ENCODE measurements at places on chromosomes 12 and 14.

- no peak for DNase-seq
These were observed 11.7 kb upstream of the RAB3IP start for GRCh38 chr12:69726922-69727321.

GRCh38 chr12:68560851-68561422 is 49.8 kb upstream of the RAP1B start:
- DNase-seq, result no peak

DNA sequence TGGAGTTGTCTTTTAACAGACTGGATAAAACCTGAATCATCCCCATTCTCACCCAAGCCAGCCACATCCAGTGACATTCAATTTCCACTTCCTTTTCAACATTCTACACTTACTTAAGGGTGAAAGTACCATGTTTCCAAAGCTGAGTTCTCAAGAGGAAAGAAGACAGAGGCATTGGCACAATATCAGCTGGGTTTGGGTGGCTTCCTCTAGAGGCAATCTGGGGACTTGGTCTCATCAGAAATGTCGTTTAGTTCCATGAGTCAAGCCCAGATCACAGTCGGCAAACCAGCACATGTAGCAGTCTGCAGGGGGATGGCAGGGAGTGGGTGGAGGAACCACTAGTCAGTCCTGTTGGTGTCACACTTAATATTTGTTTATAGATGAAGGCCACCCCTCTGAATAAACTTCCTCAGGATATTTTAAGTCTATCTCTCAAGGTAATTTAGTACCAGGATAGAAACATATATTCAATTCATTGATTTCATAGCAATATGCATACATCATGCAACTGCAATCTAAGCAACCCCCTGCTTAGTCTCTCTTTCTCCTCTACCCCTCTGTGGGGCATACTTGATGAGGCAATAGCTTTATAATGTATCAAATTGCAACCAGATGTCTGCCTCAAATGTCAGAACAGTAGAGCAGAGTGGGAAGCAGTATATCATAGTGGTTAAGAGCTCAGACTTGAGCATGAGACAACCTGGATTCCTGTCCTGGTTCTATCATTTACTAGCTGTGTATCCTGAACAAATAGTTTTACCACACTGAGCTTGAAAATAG is 3.0 kb downstream of the SRRM4 start:
- DNase-seq, result no peak

DNA sequence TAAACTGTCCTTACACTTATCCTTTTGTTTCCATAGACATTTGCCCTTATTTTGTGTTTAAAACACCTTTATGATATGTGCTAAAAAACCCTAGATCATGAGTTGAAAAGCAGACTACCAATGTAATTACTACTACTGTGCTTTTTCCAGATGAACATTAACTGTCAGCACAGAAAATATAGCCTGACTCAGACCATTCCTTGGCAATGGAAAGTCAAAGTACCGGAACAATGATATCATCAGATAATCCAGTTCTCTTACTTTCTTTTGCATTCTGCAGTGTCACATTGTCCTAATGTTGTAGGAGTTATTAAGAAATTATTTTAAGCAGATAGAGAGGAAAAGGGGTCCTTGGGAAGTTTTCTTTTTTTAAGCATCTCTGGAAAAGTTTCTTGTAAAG is 1189.0 kb upstream of the FLRT2 start:
- DNase-seq, result no peak

DNA sequence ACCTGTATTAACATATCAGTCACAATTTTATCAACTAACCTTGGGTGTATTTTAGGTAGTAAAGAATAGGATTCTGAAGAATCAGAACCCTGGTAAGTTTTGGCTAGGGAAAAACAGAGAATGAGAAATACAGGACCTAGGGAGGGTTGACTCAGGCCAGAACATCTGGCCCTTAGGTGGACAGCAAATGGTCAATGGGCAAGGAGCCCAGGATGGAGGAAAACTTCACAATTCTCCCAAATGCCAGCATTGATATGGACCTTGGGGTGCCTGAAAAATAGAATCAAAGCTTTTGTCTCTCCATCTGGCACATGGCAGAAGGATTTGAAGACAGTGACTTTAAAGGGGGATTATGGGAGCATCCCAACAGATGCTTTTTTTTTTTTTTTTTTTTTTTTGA is 32.7 kb upstream of the PRPF39 start:
- DNase-seq, result no peak

- DNase-seq, result no peak
These were observed 53.3 kb downstream of the MAP4K5 start for GRCh38 chr14:50479041-50479440.

DNA sequence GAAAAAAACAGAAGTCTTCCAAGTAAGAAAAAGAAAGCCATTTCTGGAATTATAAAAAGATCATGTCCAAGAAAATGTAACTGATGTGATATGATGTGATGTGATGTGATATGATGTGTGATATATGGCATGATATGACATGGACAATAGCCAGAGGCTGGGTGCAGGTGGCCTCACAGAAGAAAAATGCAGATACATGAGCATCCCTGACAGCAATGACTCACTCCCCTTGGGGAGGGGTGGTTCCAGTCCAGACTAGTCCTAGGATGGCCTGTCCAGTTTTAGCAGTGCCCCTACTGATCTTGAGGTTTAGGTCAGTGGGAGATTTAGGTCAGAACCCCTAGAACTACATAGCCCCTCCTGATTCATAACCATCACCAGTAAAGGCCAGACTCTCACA is 3.5 kb upstream of the RHOJ start:
- DNase-seq, result no peak

GRCh38 chr12:94202245-94203180 is 54.1 kb downstream of the PLXNC1 start:
- DNase-seq, result no peak

- no peak for DNase-seq
These were observed 16.4 kb upstream of the ARID4A start for GRCh38 chr14:58281969-58282368.

GRCh38 chr12:105921872-105922669 is 216.7 kb downstream of the NUAK1 start:
- DNase-seq, result no peak

DNA sequence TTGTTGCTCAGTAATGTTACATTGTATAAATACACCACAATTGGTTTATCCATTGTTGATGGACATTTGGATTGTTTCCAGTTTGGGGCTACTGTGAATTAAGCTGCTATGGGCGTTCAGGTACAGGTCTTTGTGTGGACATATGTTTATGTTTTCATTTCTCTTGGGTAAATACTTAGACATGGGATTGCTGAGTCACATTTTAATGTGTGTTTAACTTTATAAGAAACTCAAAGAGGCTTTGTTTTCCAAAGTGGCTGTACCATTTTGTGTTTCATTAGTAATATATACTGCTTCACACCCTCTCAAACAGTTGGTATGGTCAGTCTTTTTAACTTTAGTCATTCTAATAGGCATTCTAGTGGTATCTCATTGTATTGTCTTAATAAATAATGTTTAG is 225.0 kb downstream of the SPTSSA start:
- no peak for DNase-seq

- no peak for DNase-seq
These were observed 68.9 kb downstream of the EML1 start for GRCh38 chr14:99862136-99862535.

DNA sequence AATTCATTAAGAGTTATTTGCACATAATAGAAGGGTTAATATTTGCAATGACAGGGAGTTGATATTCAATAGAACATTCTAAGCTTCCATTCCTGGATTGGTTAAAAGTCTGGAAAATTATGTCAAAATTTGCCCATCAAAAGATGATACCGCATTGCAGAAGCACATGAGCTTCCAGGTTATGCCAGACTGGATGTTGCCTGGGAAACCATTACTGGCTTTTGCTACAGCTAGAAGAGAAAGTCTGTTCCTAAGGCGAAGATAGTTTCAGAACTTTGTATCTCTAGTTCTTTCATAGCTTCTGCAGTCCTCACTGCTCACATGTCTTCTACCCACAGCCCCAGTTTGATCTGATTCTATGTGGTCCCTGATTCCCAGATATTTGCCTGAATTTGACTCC is 122.4 kb upstream of the AMIGO2 start:
- DNase-seq, result no peak

DNA sequence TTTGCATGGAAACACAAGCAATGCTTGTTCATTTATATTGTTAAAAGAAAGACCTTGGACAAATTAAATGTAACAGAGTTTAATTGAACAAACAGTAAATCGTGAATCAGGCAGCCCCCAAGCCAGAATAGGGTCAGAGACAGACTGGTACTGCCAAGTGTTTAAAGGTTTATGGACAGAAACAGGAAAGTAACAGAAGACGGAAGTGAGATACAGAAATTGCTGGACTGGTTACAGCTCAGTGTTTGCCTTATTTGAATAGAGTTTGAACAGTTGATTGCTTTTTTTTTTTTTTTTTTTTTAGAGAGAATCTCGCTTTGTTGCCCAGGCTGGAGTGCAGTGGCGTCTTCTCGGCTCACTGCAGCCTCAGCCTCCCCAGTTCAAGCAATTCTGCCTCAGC is 50.3 kb downstream of the DAO start:
- no peak for DNase-seq

- no peak for DNase-seq
These were observed 508.1 kb downstream of the PCNX1 start for GRCh38 chr14:71415404-71415690.

- DNase-seq, result peak; percentile 10
These were observed 2.6 kb upstream of the HAL start for GRCh38 chr12:95998611-95999286.

GRCh38 chr14:59739794-59740193 is 130.8 kb downstream of the RTN1 start:
- DNase-seq, result no peak

DNA sequence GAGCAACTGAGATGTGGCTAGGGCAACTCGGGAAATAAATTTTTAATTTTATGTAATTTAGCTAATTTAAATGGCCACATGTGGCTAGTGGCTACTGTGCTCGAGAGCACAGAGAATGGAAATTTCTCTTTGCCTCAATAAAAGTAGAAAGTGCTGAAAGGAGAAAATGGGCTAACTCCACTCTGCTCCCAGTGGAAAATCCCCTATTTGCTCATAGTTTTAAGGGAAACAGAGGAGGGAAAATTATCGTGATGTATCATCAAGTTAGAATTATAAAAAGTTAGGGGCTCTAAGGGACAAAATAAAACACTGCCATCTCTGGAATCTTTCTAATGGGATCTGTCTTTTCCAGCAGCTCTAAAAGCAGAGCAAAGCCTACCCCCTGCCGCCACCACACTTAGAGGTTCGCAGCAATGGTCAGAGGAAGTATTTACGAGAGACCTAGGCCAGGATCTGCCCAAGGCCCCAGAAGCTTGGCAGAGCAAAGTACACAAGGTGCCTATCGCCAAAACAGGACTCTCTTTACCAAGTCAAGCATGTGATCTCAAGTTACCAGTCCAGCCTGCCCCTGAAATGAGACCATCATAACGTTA is 220.7 kb downstream of the PPM1H start:
- no peak for DNase-seq

DNA sequence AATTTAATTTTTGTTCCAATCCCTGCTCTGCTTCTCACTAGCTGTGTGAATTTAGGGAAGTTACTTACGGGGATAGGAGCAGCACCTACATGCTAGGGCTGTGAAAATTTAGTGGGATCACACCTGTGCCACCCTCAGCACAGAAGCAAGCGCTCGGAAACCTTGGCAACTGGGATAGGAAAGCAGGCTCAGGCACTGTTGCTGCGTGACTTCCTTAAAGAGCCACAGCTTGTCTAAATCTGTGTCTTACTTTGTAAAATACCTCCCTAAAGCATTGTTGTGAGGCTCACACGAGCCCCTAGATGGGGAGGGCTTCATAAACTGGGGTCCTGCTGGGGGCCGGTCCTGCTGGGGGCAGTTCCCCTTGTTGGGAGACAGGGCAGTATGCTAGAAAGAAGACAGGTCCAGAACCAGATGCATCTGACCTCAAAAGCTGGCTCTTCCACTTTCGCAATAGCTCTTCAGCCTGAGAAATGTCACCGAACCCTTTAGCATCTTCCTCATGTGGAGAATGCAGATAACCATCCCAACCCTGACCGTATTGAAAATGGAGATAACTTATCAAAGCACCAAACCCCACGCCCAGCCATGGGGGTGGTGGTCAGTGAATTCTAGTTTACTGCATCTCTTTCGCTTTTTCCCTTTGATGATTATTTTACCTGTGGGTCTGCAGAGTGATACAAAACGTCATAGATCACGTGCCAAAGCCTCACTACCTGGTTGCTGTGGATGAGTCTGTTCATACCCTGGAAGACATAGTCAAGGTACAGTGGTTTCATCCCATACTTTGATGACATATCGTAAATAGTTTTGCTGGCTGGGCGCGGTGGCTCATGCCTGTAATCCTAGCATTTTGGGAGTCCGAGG is 54.1 kb downstream of the AK7 start:
- DNase-seq, result no peak

DNA sequence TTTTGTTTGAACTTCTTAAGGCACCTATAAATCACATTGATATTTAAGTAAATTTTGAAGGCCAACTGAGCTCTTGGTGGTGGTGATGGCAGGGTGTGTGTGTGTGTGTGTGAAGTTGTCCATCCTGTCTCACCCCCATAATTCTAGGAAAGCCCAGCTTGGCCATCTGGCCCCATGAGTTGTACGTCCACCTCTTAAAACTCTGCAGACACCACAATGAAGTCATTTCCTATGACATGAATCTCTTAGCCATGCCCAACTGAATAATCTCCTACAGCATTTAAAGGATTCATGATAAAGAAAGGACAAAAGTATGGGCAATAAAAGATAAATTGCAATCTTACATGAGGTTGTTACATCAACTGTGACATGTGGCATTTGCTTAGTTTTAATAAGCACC is 123.4 kb downstream of the TTC7B start:
- DNase-seq, result no peak

DNA sequence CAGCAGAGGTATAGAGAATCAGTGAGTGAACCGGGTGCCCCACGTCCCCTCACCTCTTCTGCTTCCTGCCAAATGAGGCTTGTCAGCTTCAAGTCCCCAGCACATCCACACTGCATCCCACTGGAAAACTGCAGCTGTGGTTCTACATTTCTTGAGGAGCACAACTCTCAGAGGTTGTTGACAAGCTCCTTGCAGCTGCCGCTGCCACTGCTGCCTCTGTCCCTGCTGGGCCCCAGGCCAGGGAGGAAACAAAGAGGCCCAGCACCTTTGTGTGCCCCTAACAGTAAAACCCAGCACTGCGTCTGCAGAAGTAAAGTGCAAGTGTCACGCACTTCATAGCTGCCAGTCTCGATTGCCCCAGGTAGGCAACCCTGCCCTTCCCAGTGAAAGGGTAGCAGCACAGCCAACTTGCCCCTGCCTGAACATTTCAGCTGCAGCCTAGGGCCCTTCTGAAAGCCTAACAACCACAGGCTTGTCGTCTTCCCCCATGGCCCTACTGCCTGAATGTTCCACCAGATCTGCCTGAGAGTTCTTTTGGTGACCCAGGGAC is 1162.1 kb upstream of the USP15 start:
- DNase-seq, result no peak

DNA sequence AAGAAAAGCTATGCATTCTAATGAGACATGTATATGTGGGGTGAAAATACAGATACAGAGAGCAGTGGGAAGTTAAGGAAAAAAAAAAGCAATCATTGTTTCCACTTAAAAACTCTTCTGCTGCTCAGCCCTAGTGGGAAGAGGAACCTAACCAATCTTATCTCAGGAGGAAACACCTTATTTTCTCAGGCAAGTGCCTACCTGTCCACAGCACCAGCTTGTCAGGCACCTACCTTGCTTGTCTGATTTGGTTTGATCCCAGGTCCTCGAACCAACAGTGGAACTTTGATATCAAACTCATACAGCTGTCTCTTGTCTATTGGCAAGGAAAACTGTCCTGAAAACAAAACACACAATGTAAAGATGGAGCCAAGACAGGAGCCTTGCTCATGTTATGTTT is 22.4 kb downstream of the GNS start:
- DNase-seq, result no peak

All from stimulated activated CD4-positive, alpha-beta T cell treated with anti-CD3 and anti-CD28 coated beads, TNF-alpha, amount 100 ng/mL, for 48 hours (primary cell).